ENCODE measurements at places on chromosomes 13 and 19.

DNA sequence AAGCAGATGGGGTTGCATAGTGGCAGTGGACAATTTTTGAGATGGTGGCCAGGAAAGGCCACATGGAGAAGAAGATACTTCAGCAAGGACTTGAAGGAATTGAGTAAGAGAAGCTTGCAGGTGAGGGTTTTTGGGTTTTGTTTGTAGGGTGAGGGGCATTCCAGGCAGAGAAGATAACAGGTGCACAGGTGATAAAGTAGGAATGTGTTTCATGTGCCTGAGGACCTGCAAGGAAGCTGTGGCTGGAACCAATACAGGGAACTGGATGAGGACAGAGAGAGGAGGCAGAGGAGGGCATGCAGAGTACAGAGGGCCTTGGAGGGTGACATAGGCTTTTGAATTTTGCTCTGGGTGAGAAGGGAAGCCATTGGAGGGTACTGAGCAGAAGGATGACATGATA is 314.5 kb downstream of the KLF12 start:
- no peak for DNase-seq

GRCh38 chr13:60453490-60453889 is 56.5 kb downstream of the TDRD3 start:
- DNase-seq, result no peak

GRCh38 chr19:35915443-35915842 is 7.3 kb upstream of the TYROBP start:
- no peak for DNase-seq

DNA sequence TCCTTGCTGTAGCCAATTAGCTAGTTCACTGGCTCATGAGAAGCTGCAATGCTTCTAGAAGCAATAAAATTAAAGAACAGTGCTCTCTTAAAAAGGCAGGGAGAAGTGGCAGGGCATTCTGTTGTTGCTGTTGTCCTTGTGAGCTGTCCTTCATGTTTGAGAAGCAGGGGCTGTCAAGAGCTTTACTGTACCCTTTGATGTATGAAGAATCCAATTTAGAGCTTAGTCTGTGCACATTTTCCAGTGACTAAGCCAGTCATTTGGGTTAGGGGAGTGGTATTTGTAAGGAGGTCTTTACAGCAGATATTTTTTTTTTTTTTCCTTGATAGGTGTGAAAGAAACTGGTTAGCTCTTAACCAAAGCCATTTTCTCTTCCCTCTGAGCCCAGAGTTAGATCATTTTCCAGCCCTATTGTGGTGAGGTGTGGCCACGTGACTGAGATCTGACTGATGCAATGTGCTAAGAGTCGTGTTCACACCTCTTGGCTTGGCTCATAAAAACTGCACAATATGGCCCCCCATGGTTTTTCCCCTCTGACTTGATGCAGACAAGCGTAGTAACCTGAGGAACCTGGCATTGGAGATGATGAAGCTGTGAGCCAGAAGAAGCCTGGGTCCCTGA is 309.6 kb upstream of the TMTC4 start:
- no peak for DNase-seq

- DNase-seq, result no peak
These were observed 25.3 kb downstream of the CLEC4M start for GRCh38 chr19:7788178-7788932.

DNA sequence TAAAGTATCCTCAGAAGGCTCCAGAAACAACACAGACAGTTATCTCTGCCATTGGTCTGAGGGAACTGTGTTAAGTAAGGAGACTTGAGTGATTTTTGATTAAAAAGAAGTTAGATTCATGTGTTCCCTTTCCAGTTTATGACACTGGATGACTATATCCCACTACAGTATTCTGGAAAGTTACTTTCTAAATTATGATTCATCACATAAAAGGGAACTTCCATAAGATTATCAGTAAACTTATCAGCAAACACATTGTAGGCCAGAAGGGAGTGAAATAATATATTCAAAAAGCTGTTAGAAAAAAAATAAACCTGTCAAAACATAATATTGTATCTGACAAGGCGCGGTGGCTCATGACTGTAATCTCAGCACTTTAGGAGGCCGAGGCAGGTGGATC is 700.0 kb downstream of the SLITRK6 start:
- DNase-seq, result no peak

GRCh38 chr19:32041681-32042292 is 303.6 kb upstream of the ZNF507 start:
- DNase-seq, result no peak

DNA sequence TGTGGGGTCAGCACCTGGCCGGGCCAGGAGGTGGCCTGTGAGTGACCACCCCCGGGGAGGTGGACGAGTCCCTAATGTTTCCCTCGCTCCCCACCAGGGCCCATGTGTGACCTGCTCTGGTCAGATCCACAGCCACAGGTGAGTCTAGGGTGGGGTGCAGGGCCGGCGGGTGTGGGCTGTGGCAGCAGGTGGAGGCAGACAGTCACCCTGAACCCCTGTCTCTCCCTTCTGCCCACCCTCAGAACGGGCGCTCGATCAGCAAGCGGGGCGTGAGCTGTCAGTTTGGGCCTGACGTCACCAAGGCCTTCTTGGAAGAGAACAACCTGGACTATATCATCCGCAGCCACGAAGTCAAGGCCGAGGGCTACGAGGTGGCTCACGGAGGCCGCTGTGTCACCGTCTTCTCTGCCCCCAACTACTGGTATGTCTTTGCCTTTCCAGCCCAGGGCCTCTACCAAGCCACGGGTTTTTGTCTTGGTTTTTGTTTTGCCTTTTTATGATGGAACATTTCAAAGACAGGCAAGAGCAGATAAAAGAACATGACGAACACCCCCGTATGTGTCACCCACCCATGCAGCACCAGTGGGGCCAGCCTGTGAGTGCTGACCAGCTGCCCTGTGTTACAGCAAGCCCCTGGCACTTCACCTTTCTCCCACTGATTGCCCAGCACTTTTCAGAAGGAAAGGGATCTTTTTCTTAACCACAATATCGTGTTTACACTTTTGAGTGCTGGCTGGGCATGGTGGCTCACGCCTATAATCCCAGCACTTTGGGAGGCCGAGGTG is 24.9 kb downstream of the CCDC8 start:
- DNase-seq, result no peak

DNA sequence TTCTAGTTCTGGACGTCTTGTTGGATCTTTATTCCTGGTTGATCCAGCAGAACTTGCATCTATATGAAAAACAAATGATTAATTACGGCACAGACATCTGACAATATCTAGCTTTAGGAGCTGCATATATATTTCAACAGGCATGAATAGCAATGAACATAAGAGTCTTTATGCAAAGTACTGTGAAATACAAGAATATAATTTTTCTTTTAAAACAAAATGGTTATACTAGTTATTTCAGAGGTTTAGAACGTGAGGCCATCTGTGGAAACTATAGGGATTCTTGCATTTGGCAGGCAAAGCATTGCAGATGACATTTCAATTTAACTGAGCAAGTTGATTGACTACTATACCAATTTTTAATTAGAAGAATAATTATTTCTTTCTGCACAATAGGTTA is 40.5 kb downstream of the EFNB2 start:
- DNase-seq, result no peak

DNA sequence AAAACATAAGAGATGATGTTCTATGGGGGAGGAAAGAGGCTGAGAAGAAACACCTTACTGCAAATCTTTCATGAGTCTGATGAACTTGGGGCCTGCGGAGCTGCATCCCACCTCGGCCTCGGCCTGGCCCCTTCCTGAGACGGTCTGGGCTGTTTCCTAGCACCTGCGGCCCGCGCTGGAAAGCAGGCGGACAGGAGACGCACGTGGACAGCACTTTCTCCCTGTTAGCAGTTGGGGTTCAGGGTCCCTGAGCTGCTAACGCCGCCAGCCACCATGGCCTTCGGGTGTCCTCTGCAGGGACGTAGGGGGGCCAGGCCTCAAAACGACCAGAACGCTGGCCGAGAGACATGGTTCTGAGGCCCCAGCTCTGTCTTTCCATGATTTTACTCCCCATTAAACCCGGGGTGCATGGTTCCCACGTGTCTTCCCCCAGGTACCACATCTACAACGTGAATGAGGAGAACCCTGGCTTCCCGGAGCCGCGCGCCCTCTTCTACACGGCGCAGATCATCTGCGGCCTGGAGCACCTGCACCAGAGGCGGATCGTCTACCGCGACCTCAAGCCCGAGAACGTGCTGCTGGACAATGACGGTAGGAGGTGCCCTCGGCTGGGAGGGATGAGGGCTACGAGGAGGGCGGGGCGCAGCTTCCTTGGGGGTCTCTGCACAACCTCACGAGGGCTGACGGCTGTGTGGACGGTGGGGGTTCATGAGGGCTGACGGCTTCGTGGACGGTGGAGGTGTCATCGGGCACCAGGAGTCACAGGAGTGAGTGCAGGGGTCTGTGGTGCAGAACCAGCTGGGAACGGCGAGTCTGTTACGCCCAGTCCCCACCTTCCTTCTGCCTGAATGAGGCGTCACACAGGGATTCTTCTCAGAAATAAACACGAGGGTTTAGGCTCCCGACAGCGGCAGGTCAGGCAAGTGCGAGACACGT is 4.3 kb downstream of the GRK1 start:
- DNase-seq, result no peak

GRCh38 chr13:73556902-73557301 is 498.1 kb downstream of the KLF5 start:
- DNase-seq, result no peak

- no peak for DNase-seq
These were observed 757.3 kb downstream of the EFNB2 start for GRCh38 chr13:105778196-105778595.

GRCh38 chr19:34366738-34367623 is 2.0 kb downstream of the GPI start:
- peak; percentile 82 for DNase-seq

DNA sequence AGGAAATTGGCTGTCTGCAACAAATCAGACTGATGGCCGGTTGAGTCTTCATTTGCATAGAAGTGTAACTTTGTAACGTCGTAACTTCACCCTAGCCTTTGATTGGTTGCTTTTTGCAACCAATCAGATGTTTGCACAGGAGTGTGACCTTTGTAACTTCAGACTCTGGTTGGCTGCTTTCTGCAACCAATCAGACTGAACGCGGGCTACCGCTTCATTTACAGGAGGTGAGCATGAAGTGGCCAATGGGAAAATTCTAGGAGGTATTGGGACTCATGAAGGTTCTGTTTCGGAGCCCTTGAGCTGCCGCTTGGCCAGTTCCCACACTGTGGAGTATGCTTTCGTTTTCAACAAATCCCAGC is 441 bp upstream of the ZNF559 start:
- peak; percentile 91 for DNase-seq

GRCh38 chr19:38274739-38275138 is 10.4 kb downstream of the SPINT2 start:
- no peak for DNase-seq

- DNase-seq, result no peak
These were observed 353.2 kb downstream of the SPRY2 start for GRCh38 chr13:79987761-79988160.

- peak; percentile 71 for DNase-seq
These were observed at the start of the genes PRDX2 and THSD8 for GRCh38 chr19:12801466-12802266. PRDX2 (minus strand) TSS chr19:12801800; CDS start chr19:12801261, 539 bp downstream. THSD8 (plus strand) TSS chr19:12802069; CDS start chr19:12802072, 3 bp downstream.

DNA sequence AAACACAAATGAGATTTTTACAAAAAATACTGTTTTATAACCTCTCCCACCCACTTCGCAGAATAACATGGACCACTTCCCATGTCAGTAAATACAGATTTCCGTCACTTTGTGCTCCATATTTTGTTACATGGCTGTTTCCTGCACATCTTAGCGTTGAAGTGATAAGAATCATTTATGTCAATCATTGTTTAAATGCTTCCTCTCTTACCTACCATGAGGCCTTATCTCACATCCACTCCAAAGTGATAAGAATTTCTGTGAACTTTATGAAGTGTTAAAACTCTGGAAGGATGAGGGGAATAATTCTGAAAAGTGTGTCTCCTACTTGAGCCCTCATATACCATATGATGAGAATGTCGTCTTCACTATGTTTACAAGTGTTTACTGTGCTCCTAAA is 36.6 kb upstream of the IL17D start:
- DNase-seq, result no peak

DNA sequence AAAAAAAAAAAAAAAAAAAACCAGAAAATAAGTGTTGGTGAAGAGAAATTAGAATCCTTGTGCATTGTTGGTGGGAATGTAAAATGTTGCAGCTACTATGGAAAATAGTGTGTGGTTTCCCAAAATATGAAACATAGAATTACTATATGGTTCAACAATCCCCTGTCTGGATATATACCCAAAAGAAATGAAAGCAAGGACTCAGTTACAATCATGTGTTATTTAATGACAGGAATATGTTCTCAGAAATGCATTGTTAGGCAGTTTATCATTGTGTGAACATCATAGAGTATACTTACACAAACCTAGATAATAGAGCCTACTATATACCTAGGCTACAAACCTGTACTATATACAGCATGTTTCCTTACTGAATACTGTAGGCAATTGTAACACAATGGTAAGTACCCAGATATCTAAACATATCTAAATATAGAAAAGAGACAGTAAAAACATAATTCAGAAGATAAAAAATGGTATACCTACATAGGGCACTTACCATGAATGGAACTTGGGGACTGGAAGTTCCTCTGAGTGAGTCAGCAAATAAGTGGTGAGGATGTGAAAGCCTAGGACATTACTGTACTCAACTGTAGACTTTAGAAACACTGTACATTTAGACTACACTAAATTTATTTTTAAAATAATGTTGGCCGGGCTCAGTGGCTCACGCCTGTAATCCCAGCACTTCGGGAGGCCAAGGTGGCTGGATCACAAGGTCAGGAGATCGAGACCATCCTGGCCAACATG is 25.7 kb upstream of the SLC7A1 start:
- no peak for DNase-seq

DNA sequence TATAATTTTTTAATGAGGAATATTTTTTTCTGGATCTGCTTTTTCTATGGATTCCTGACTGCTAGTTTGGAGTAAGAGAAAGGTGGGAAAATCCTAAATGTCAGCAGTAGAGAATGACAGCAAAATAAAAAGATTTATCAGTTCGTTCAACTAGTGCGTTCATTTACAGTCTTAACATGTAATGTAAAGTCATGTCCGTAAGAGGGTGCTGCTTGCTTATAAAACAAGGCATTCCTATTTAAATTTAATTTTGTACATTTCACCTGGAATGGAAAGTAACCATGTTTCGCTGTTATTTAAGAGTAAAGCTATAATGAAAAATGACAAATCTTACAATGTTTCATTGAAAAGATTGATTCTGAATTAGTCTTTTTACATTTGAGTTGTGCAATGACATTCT is 76.6 kb downstream of the ZMYM2 start:
- DNase-seq, result no peak

All from fibroblast of gingiva (primary cell).